Stimulated activated CD4-positive, alpha-beta T cell treated with anti-CD3 and anti-CD28 coated beads, Interleukin-12 subunit alpha, Interleukin-12 subunit beta, amount 100 ng/mL, for 4 hours (primary cell): ENCODE measurements at places on chromosomes 1 and 21.
A peak's percentile ranks its signal among the peaks of the same experiment; 100 is the strongest.

- peak; percentile 50 for DNase-seq
Observed at GRCh38 chr21:45152265-45152746, 77.9 kb downstream of the ADARB1 start.

GRCh38 chr1:182050481-182051448, 10.7 kb downstream of the ZNF648 start:
- DNase-seq = no peak

DNA sequence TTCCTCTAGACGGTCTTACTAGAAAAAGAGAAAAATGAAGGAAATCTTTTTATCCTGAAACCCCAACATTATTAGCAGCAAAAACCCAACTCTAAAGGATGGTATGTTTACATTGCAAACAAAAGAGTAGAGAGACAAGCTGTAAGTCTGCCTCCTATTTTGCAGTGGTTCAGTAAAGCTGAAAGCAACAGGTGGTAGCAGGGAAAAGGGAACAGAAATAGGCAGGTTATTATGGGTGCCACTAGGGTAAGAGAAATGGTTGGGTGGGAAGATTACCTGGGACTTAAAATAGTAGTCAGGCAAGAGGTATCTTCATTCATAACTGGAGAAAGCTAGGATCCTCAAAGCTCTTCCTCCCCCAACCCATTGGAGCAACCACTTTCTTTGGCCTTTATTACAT, 13.7 kb downstream of the CLSPN start:
- DNase-seq = no peak

- DNase-seq = no peak
Observed at GRCh38 chr1:203476216-203476814, 709 bp downstream of the PRELP start.

- no peak for DNase-seq
Observed at GRCh38 chr1:53511323-53511932, 52.2 kb downstream of the DMRTB1 start.

DNA sequence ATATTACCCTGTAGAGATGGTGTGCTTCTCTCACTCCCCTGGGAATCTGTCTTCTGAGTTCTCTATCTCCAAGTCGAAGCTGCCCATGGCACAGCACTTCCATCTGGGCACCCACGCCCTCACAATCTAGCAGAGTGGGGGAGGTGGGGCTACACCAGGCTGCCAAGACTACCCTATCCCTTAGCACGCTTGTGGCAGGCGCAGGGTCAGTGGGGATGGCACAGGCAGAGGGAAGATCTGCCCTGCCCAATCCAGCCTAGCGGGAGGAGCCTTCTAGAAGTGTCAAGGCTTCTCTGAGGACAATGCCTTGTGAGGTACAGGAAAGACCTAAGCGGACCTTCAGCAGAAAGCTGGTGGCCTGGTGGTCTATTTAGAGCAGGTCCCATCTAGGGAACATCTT, 49.1 kb downstream of the DMAP1 start:
- no peak for DNase-seq

GRCh38 chr1:74246315-74246714, 11.1 kb downstream of the TNNI3K start:
- DNase-seq = no peak

DNA sequence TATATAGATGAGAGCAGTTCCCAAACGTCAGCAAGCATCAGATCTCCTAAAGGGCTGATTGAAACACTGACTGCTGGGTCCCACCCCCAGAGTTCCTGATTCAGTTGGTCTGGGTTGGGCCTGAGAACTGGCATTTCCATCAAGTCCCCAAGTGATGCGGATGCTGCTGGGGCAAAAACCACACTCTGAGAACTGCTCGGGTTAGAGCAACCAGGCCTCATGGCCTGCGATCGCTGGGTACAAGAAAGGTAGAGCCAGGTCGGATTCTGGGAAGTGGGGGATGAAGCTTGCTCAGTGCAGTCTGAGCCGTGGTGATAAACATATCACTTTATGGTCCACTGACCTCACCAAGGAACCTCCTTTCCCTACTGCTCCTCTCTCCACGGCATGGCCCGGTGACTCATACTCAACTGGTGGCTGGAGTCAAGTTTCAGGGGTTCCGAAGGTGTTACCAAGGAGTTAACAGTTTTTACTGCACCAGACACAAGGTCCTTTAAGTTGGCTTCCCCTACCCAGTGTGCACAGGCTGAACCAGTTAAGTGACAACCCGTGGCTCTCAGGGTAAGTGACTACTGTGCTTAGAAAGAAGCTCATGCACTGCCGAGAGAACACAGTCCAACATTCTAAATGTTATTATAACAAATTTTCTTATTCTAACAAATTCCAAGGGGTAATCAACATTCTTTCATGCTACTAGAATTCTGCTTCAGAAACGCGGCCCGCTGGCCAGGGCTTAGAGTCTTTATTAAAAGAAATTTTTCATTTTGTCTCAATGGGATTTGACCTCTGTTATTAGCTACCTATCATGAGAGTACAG, 153.5 kb downstream of the TGFBR3 start:
- no peak for DNase-seq

- DNase-seq = no peak
Observed at GRCh38 chr1:200896531-200897196, 2.0 kb downstream of the INAVA start.

- no peak for DNase-seq
Observed at GRCh38 chr1:72845381-72845780, 563.0 kb upstream of the NEGR1 start.

DNA sequence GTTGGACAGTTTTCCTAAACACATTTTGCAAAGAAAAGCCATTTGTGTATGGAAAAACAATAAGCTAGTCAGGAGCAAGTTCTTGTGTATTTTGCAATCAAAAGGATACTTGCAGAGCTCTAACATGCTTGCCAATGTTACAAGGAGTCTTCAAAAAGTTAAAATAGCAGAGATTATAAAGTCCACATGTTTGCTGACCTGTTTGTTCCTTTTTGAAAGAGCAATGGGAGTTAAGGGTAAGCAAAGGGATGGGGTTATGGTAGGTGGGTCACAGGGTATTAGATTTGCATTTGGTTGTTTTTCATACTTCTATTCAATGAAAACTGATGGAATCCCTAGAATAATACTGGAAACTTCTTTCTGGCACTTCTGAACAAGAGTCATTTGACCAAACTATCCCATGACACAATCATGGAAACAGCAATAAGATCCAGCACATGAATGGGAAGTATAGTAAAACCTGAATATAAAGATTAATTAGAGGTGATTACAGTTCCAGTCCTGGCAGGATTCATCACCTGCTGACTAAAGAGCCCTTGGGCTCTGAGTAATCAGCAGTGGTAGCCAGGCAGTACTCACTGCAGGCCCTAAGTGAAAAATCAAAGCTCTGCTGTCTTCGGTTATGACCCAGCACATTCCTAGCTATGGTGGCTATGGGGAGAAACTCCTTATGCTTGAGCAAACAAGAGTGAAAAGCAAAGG, 27.1 kb upstream of the ZC3H11B start:
- no peak for DNase-seq

DNA sequence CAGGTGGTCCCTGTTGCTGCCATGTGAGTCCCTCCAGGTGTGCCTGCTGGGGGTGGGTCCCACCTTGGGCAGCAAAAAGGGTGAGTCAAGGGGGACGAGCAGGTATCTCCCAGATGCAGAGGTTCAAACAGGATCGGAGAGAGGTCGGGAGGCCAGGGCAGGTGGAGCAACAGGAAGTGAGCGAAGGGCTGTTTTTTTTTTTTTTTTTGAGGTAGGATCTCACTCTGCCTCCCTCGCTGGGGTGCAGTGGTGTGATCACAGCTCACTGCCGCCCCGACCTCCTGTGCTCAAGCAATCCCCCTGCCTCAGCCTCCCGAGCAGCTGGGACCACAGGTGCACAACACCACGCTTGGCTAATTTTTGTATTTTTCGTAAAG, 39.4 kb downstream of the SLC2A7 start:
- no peak for DNase-seq

- DNase-seq = no peak
Observed at GRCh38 chr1:183733715-183734114, 71.2 kb upstream of the RGL1 start.

- no peak for DNase-seq
Observed at GRCh38 chr21:44003307-44003966, 8.7 kb upstream of the TRAPPC10 start.

GRCh38 chr21:38277501-38278131, 20.8 kb downstream of the KCNJ15 start:
- no peak for DNase-seq

DNA sequence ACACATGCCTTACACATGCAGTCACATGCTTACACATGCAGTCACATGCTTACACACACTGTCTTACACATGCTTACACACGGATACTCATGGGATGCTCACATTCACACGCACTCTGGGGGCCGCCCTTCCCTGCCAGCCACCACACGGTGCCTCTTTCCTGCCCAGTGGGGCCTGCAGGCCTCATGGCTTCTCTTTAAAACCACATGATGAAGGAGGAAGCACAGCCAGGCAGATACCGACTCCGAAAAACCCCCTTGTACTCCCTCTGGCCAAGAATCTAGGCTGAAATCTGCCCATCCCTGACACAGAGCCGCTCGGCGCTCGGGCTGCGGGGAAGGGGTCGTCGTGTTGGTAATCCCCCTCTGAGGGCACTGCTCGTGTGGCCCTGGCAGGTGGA, 113.0 kb downstream of the PRDM16 start:
- DNase-seq = no peak
